Lung (tissue), 17 donors: ENCODE measurements at places on chromosomes 1 and 21. TPM values are rescaled to one million over a fixed set of nuclear protein-coding genes. Genes with fewer than 3 reads are reported as not detected.

The AQP10 gene
- polyA plus RNA-seq, result 0.28 TPM

The SWT1 gene
- polyA plus RNA-seq, result 2.7 TPM

DNA sequence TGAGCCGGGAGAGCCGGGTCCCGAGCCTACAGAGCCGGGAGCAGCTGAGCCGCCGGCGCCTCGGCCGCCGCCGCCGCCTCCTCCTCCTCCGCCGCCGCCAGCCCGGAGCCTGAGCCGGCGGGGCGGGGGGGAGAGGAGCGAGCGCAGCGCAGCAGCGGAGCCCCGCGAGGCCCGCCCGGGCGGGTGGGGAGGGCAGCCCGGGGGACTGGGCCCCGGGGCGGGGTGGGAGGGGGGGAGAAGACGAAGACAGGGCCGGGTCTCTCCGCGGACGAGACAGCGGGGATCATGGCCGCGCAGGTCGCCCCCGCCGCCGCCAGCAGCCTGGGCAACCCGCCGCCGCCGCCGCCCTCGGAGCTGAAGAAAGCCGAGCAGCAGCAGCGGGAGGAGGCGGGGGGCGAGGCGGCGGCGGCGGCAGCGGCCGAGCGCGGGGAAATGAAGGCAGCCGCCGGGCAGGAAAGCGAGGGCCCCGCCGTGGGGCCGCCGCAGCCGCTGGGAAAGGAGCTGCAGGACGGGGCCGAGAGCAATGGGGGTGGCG, 371 bp downstream of the ARID1A start:
- H3K36me3 ChIP-seq, result no peaks in the 10 kb centered on the region
- peak overlapping the region; percentile 86 for H3K4me3 ChIP-seq
- H3K27ac ChIP-seq, result peak overlapping the region; percentile 95
- DNase-seq, result no peak

DNA sequence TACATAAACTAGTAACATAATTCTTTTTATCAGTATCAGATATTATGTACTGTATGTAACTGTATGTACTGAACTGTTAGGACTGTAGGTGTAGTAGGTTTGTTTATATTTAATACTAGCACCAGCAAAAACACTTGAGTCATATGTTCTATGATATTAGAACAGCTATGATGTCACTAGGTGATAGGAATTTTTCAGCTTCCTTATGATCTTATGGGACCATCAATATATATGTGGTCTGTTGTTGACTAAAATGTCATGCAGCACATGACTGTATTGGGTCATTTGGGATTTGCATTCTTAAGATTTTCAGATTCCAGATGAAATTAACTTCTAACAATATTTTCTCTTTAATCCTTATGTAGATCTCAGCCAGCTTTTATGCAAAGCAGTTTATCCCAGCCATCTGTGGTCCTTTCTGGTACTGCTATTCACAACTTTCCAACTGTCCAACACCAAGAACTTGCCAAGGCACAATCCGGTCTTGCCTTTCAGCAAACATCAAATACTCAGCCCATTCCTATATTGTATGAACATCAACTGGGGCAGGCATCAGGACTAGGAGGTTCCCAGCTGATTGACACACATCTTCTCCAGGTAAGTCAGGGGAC, 38.3 kb upstream of the MYOCOS start:
- peaks cover 45% of the 10 kb centered on the region for H3K36me3 ChIP-seq
- no peaks in the 10 kb centered on the region for H3K4me1 ChIP-seq
- no peak for DNase-seq
- no peaks in the 10 kb centered on the region for H3K27me3 ChIP-seq
- no peak overlapping the region for H3K4me3 ChIP-seq

DNA sequence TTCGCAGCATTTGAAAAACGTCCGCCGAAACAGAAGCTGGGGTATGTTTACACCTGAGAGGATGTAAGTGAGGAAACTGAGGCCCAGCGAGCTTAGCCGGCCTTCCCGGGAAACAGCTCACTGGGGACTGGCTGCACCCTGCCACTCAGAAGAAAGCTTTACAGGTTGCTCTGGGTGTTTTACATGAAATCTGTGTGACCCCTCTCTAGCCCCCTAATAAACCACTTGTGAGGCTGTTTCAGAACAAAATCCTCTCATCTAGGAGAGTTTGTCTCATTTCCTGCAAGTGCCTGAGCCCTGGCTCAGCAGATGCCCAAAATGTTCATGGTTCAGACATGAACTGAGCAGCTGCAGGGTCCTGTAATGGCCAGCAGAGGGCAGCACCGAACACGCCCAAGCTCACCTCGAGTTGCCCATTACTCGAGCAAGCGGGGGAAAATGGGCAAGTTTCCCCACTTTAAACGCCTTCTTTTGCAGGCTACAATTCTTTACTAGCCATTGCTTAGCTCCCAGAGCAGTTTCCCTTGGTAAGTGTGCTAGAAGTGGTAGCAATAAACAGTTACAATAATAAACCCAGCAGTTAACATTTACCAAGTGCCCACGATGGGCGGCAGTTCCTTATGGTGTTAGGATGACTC, 76.4 kb downstream of the FHAD1 start:
- H3K4me1 ChIP-seq, result no peaks in the 10 kb centered on the region
- H3K27me3 ChIP-seq, result no peaks in the 10 kb centered on the region
- H3K4me3 ChIP-seq, result no peak overlapping the region
- H3K27ac ChIP-seq, result no peak overlapping the region
- no peaks in the 10 kb centered on the region for H3K36me3 ChIP-seq

DNA sequence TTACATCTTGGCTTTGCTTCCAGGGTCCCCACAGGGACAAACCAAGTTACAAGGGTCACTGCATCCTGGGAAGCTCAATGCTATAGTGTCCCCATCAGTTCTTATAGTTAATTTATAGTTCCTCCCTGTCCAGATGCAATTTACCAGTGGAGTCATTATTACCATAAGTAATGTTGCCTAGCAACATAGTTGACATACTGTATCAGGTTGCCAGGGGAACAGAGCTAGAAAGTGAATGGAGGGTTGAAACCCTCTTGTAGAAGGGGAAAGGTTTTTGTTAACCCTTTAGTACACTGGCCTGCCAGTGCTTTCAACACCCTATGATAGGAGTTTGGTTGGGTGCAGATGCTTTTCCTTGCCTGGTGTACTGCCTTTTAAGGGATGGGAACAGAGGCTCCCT, 34.3 kb upstream of the TTC4 start:
- peak; percentile 52 for DNase-seq
- no peaks in the 10 kb centered on the region for H3K27me3 ChIP-seq
- H3K4me1 ChIP-seq, result no peaks in the 10 kb centered on the region
- H3K36me3 ChIP-seq, result no peaks in the 10 kb centered on the region
- H3K27ac ChIP-seq, result no peak overlapping the region

DNA sequence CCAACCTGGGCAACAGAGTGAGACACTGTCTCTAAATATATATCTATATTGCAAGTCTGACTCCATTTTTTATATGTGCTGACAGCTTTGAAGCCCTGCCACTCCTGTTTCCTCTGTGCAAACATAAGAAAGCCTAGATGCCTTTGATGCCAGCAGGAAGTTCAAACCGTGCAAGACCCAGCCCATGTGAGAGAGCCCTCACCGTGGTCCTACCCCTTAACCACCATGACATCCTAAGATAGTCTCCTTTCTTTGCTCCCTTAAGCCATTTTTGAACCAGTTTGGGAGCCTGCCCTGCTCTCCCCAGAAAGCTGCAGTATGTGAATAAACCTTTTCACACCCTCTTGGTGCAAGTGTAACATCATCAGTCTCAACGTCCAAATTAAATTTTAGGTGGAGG, 3.7 kb upstream of the DIPK1A start:
- DNase-seq, result no peak
- no peaks in the 10 kb centered on the region for H3K4me1 ChIP-seq
- no peaks in the 10 kb centered on the region for H3K36me3 ChIP-seq

DNA sequence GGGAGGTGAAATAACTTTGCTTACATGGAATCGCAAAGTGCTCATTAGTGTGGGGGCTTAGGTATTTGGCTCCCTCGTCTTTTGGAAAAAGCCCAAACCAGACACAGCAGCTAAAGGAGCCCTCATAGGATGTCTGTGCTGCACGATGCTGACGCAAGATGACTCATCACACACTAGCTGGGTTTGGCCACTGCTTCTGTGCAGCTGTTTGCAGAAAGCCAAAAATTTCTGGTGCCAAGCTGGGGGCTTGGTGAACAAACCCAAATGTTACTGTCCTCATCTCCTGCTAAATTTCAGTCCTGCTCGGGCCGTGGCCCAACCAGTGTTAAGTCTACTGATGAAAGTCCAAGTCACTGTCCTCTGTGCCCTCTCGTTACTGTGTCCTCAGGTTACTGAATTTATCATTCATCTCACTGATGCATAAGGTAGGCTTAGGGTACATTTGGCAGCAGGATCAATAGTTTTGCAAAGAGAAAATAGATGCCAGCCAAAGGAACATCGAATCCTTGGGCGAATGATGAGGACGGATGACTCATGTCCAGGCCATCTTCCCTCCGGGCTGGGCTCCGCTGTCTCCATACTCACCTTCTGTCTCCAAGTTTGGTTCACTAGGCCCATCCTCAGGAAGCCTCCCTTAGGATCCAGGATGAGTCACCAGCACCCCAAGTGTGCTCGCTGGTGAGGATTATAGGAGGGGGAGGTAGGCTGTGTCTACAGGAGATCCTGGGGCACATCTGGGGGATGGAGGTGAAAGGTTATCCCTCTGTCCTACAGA, 177.7 kb downstream of the ADSS2 start:
- no peak overlapping the region for H3K4me3 ChIP-seq
- peak; percentile 71 for DNase-seq
- no peak overlapping the region for H3K27ac ChIP-seq
- H3K27me3 ChIP-seq, result no peaks in the 10 kb centered on the region

The VSIG8 gene
- 0.13 TPM for polyA plus RNA-seq
